Stimulated activated CD8-positive, alpha-beta memory T cell treated with anti-CD3 and anti-CD28 coated beads, Interleukin-7, amount 100 ng/mL, for 4 hours (primary cell): ENCODE measurements at places on chromosomes 5 and 9.

DNA sequence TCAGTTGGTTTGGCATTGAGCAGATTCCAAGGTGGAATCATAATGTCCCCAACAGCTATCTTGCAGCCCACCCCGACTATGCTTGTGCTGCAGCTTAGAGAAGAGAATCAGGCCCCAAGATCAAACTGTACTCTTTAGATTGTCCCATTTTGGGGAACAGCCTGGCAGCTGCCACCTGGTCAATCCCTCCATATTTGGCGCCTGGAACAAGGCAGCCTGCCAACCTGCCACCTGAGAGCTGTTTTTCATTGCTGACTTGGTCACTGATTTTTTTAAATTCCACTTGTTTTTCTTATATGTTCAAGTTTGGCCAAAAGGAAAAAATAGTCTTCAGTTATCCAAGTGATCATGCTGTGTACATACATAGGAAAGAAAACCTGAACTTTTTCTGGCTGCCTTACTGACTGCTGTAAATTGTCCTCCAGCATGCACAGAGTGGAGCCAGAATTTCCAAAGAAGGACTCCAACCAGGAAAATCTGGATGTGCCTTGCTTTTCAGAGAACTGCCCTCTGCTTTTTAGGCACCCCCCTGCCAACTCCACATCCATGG lies 504.2 kb downstream of the ENC1 start:
- no peak for DNase-seq

DNA sequence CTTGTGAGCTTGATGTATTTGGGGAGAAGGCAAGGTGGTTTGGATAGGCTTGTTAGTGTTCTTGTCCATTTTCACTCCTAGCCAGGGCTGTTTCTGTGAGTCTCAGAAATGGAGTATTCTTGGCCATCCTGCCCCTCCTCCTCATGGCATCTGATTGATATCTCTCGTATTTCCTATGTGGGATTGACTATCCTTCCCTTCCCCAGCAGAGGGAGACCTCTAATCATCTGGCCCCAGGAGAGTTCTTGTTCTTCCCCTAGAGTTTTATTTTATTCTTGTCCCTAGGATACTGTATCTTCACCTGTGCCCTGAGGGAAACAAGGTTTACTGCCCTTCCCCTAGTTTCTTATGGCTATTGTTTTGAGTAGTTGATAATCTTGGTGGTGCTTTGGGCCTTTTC lies 114.4 kb downstream of the VPS13A start:
- DNase-seq: no peak

DNA sequence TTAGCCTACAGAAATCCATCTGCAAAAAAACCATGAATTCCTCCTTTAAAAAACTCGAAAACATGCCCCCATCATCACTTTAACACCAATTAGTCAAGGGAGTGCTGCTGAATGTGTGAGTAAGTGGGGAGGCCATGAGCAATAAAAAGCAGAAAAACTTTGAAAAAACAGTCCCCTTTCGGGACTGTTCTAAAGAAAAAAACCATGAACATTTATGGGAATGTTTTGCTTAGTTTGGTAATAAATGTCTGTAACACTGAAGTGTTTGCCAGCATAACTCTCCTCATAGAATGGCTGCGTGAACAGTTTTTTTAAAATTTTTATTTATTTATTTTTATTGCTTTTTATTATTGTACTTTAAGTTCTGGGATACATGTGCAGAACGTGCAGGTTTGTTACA lies 99.4 kb upstream of the TARS1 start:
- DNase-seq: no peak

GRCh38 chr5:72842816-72843215 lies 26.4 kb downstream of the TNPO1 start:
- DNase-seq: no peak

GRCh38 chr5:173920866-173921555 lies 32.9 kb downstream of the CPEB4 start:
- no peak for DNase-seq

DNA sequence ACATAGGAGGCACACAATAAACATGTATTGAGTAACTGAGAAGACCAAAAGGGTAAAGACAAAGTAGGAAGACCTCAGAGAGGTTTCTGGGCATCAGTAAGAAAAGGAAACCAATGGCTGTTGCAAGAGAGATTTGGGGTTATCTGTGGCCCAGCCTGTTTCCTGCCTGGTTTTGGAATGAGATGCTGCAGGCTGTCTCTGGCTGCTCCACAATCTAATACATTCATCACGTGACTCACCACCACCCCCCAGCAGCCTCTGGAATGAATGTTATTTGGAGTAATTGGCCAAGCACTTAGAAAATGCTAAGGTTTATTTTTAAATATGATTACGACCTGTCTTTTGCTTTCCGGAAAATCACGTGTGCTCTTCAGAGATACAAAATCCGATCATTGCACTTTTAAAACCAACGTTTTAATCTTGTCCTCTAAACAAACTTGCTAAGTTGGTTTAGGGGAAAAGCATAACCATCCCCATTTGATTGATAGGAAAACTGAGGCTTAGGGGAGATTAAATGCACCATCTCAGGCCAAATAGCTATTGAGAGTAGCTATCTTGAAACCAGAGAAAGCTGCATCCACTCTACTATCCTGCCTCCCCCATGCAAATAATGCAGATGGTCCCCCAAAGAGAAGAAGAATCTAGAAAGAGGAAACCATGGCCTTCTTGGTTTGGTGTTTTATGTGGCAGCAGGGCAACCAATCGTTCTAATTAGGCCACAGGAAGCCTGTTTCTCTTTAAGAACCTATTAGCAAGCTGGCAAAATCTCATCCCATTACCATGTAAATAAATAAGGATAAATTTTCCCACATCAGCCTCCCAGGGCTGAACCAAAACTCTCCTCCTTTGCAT lies 151.8 kb upstream of the ADRA1B start:
- no peak for DNase-seq
